Activated CD4-positive, alpha-beta T cell treated with anti-CD3 and anti-CD28 coated beads for 36 hours (primary cell): ENCODE measurements at places on chromosomes 1 and 21. TPM values are rescaled to one million over a fixed set of nuclear protein-coding genes. Genes with fewer than 3 reads are reported as not detected.

The PLPPR4 gene
- not detected for total RNA-seq

The OR2T35 gene
- not detected for total RNA-seq

The CHI3L2 gene
- 12.7 TPM for total RNA-seq

The PPFIA4 gene
- total RNA-seq, result 56.4 TPM

The BCL2L15 gene
- total RNA-seq, result 1.1 TPM

The OPTC gene
- total RNA-seq, result not detected

The FCRL2 gene
- total RNA-seq, result not detected

The RNU1-1 gene
- total RNA-seq, result 1,573 TPM

The ZNF593OS gene
- not detected for total RNA-seq

The PRAMEF20 gene
- not detected for total RNA-seq

The RBP7 gene
- not detected for total RNA-seq

The FOXD2 gene
- total RNA-seq, result 0.05 TPM

The KRTAP19-3 gene
- not detected for total RNA-seq

The MRPL20 gene
- 126 TPM for total RNA-seq

The PCBP3 gene
- 12.2 TPM for total RNA-seq

The ESPN gene
- total RNA-seq, result 0.14 TPM

The NES gene
- not detected for total RNA-seq
